HCT116 (cell line): ENCODE measurements at places on chromosomes 1 and 21. TPM values are rescaled to one million over a fixed set of nuclear protein-coding genes. Genes with fewer than 3 reads are reported as not detected.

GRCh38 chr1:234849832-234850231 lies 239.9 kb upstream of the IRF2BP2 start:
- H3K27me3 ChIP-seq = no peaks in the 10 kb centered on the region; the same call in 1 of the 2 replicates
- H3K4me3 ChIP-seq = no peak overlapping the region
- no peak overlapping the region for H3K27ac ChIP-seq
- no peaks in the 10 kb centered on the region for H3K4me1 ChIP-seq
- H3K36me3 ChIP-seq = no peaks in the 10 kb centered on the region

- no peak for DNase-seq
- no peaks in the 10 kb centered on the region for H3K27me3 ChIP-seq
- H3K4me1 ChIP-seq = no peaks in the 10 kb centered on the region
- H3K36me3 ChIP-seq = no peaks in the 10 kb centered on the region
Measured at GRCh38 chr1:77926561-77927357, 38.3 kb downstream of the NEXN start.

GRCh38 chr21:32256251-32256650 lies 22.6 kb downstream of the MIS18A start:
- no peak overlapping the region for H3K27ac ChIP-seq
- peaks cover 40% of the 10 kb centered on the region for H3K27me3 ChIP-seq
- no peak for DNase-seq
- no peaks in the 10 kb centered on the region; the same call in 1 of the 2 replicates for H3K4me1 ChIP-seq
- no peaks in the 10 kb centered on the region for H3K36me3 ChIP-seq
- H3K4me3 ChIP-seq = no peak overlapping the region

DNA sequence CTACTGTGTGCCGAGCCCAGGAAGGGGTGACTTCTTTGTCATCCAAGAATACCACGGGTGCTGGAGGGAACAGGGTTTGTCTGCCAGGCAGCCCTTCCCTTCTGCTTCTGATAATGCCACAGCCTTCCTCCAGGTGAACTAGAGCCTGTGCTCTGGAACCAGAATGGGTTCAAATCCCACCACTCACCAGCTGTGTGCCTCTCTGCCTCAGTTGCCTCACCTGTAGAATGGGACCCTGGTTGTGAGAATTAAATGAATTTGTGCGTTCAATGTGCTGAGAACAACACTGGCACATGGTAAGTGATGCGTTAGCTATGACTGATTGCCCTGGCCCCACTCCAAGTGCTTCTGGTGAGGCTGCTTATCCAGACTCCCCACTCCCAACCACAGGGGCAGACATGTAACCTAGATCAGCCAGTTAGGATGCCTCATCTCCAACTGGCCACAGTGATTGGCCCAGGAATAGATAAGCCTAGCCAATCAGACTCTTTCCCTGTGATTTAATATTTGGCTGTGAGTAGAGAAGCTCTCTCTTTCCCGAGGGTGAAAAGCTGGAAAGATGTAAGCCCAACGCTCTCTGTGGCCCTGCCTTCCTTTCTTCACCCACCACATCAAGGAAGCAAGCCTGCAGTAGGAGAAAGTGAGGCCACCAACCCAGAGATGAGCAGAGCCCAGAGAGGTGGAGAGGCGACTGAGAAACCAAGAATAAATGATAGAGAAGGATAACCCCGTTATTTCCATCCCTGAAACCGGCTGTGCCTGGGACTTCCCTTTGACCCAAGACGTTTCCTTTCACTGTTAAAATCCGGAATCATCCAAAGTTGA lies 20.8 kb upstream of the LAPTM5 start:
- no peaks in the 10 kb centered on the region for H3K36me3 ChIP-seq
- peaks cover 7% of the 10 kb centered on the region; the same call in 1 of the 2 replicates for H3K4me1 ChIP-seq
- DNase-seq = no peak
- no peaks in the 10 kb centered on the region for H3K27me3 ChIP-seq
- H3K27ac ChIP-seq = no peak overlapping the region

DNA sequence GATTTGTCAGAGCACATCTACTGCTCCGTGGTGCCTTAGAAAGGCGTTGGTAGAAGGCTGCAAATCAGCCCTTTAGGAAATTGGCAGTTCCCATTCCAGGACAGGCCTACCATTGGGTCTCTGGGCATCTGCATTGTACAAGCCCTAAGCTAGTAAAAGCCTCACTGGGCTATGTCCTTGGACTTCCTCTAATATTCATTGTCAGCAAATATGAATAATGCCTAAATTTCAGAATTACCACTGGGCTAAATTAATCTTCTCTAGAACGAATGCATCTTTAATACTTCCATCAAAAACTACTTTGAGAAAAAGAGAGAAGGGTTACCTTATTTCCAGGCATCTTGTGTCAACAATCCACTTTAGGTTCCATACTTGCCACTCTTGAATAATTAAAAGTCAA lies 41.5 kb upstream of the ATP1A1 start:
- DNase-seq = no peak
- H3K4me1 ChIP-seq = no peaks in the 10 kb centered on the region
- no peak overlapping the region for H3K27ac ChIP-seq
- no peak overlapping the region for H3K4me3 ChIP-seq
- H3K27me3 ChIP-seq = no peaks in the 10 kb centered on the region
- no peaks in the 10 kb centered on the region for H3K36me3 ChIP-seq

DNA sequence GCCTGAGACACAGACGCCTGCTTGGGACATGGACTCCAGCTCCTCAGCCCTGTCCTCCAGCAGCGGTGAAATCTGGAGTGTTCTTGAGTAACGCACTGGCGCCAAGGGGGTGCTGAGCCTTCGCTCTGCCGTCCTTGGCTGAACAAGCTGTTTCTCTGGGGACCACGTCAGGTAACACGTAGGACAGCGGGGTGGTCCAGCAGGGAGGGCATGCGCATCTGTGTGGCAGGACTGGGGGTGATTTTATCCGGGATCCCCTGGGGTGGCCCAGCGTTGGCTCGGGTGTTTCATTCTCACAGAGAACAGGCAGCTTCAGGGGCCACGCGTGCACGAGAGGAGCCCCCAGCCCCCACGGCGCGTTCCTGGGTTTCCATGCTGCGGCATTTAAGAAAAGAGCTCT lies 61.2 kb downstream of the AGPAT3 start:
- no peak overlapping the region for H3K4me3 ChIP-seq
- DNase-seq = no peak
- H3K27me3 ChIP-seq = no peaks in the 10 kb centered on the region
- no peaks in the 10 kb centered on the region; the same call in 1 of the 2 replicates for H3K36me3 ChIP-seq

DNA sequence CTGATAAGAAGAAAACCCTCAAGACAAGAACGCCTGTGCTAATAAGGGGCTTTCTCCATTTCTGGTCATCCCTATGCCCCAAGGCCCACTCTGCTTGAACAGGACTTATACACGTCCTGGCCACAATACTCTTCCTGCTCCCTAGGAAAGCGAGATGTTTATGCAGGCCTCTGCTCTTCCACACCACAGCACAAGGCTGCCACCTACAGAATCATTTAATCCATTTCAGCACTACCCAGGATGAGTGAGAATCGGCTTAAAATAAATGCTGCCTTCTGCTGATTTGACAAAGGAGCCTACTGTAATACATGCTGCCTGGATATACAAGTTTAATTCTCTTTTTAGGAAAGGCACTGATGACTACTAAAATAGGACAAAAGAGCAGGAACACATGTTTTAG lies 29.4 kb downstream of the FRRS1 start:
- no peak overlapping the region for H3K27ac ChIP-seq
- no peaks in the 10 kb centered on the region; the same call in 1 of the 2 replicates for H3K36me3 ChIP-seq
- H3K27me3 ChIP-seq = no peaks in the 10 kb centered on the region
- H3K4me1 ChIP-seq = no peaks in the 10 kb centered on the region
- no peak overlapping the region for H3K4me3 ChIP-seq

DNA sequence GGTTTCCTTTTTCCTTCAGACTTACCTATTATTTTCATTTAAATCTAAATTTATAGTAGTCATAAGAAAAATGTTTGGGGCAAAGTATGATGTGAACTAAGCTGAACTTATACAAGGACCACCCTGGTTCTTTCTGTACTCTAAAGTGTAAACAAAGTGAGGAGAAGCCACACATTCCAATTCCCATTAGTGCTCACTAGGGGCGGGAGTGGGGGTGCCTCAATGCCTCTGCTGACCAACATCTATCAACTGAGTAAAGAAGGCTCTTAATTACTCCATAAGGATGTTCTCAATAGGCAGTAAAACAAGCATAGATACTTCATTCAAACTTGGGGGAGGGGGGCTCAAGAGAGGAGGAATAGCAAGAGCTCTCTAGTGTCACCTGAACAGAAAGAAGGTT lies 151.7 kb downstream of the CDC42BPA start:
- no peak for DNase-seq
- H3K36me3 ChIP-seq = no peaks in the 10 kb centered on the region
- no peak overlapping the region for H3K4me3 ChIP-seq
- no peaks in the 10 kb centered on the region for H3K27me3 ChIP-seq
- no peaks in the 10 kb centered on the region for H3K4me1 ChIP-seq
- H3K27ac ChIP-seq = no peak overlapping the region

DNA sequence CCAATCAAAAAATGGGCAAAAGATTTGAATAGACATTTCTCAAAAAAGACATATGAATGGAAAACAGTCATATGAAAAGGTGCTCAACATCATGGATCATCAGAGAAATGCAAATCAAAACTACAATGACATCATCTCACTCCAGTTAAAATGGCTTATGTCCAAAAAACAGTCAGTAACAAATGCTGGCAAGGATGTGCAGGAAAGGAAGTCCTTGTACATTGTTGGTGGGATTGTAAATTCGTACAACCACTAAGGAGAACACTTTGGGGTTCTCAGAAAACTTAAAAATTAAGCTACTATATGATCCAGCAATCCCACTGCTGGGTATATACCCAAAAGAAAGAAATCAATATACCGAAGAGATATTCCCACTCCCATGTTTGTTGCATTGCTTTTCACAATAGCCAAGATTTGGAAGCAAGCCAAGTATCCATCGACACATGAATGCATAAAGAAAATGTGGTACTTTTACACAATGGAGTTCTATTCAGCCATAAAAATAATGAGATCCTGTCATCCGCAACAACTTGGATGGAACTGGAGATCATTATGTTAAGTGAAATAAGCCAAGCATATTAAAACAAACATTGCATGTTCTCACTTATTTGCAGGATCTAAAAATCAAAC lies 17.9 kb downstream of the GBP5 start:
- H3K4me1 ChIP-seq = peaks cover under 1% of the 10 kb centered on the region; the same call in 1 of the 2 replicates
- H3K36me3 ChIP-seq = no peaks in the 10 kb centered on the region
- no peak overlapping the region for H3K27ac ChIP-seq
- no peaks in the 10 kb centered on the region for H3K27me3 ChIP-seq
- no peak for DNase-seq
- no peak overlapping the region for H3K4me3 ChIP-seq

DNA sequence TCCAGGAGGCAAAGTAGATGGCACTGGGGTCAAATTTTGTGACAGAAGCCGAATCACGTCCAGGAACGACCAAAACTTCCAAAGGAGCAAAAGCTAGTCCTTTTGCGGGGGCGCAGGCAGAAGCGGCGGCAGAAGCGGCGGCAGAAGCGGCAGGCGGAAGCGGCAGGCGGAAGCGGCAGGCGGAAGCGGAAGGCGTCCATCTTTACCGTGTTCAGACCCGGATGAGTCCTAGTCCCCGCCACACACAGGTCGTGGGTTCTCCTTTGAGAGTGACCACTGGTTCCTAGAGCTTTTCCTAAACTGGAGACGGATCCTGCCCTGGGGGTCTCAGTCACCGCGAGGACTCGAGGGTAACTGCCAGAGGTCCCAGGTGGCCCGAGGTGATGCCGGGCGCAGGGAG lies 53.6 kb downstream of the POFUT2 start:
- H3K27me3 ChIP-seq = no peaks in the 10 kb centered on the region; the same call in 1 of the 2 replicates
- no peak for DNase-seq
- no peak overlapping the region for H3K4me3 ChIP-seq
- H3K4me1 ChIP-seq = peaks cover 2% of the 10 kb centered on the region

GRCh38 chr21:31888936-31889371 lies 16.1 kb downstream of the HUNK start:
- H3K36me3 ChIP-seq = no peaks in the 10 kb centered on the region
- no peak overlapping the region for H3K4me3 ChIP-seq
- DNase-seq = no peak
- no peaks in the 10 kb centered on the region for H3K27me3 ChIP-seq
- no peak overlapping the region for H3K27ac ChIP-seq

DNA sequence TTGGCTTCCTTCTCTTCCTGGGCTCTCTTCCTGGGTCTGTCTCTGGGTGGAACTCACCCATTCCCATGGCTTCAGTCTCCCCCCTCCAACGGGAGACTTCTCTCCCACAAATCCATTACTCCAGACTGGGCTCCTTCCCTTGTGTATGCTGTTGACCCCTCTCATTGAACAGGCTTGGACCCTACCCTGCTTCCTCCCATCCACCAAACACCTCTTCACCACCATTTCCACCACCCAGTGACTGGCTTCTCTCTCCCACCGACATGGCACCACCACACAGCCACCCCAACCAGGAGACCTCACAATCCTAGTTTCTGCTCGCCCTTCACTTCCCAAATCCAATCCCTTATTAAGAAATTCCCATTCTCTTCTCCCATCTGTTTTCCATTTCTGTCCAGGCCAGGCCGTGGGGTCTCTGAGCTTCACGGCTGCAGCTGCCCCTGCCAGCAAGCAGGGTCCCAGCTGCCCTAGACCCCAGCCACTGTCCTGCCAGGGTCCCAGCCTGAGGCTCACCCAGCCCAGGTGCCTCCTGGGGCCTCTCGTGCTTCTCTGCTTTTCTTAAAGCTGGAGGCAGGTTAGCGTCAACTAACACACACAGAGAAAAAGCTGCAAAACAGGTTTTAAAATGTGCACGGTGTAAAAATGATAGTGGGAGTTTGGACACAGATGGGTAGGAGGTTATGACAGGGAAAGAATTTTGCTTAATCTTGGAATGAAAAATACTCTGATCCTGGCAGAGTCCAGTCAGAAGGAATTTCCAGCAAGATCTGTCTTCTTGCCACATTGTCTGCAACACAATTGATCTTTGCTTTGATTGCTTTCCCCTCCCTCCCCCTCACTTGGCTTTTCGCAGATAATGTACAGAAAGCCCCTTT lies 383.8 kb upstream of the VAMP3 start:
- peaks cover 8% of the 10 kb centered on the region; the same call in 1 of the 2 replicates for H3K4me1 ChIP-seq
- H3K27me3 ChIP-seq = no peaks in the 10 kb centered on the region
- DNase-seq = no peak

DNA sequence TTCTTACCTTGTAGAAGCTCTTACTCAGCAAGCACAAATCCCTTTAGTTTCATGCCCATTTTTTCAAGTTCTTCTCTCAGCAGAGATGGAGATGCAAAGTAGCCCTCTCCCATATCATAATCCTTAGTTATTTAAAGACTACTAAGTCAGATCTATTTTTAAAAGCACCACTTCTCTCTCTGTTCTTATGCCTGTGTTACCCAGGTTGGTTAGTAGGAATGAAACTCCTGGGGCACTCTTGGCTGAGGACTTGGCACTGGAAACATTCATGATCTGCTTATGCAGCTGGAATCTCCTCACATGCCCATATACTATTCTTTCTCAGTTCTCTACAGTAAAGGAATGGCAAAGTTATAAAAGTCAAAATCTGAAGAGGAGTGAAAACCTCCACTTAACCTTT lies 51.9 kb upstream of the PPP2R5A start:
- H3K27ac ChIP-seq = no peak overlapping the region
- H3K27me3 ChIP-seq = no peaks in the 10 kb centered on the region
- no peaks in the 10 kb centered on the region for H3K36me3 ChIP-seq
- H3K4me1 ChIP-seq = peaks cover 30% of the 10 kb centered on the region
- DNase-seq = no peak

- no peak overlapping the region for H3K27ac ChIP-seq
- H3K4me1 ChIP-seq = no peaks in the 10 kb centered on the region
- H3K4me3 ChIP-seq = no peak overlapping the region
- no peaks in the 10 kb centered on the region for H3K36me3 ChIP-seq
- DNase-seq = no peak
Measured at GRCh38 chr1:159009287-159009686, 420 bp upstream of the IFI16 start.

GRCh38 chr1:201186192-201186591 lies 4.4 kb upstream of the IGFN1 start:
- no peak overlapping the region for H3K27ac ChIP-seq
- H3K27me3 ChIP-seq = peaks cover 10% of the 10 kb centered on the region; the same call in 1 of the 2 replicates
- DNase-seq = no peak
- H3K4me3 ChIP-seq = no peak overlapping the region

The CD1B gene
- not detected for total RNA-seq

The GREM2 gene
- not detected for total RNA-seq

The TMEM54 gene
- 121 TPM for total RNA-seq

The PKLR gene
- total RNA-seq = 0.17 TPM
